Calu3 (cell line): ENCODE measurements at places on chromosomes 13 and 19. TPM values are rescaled to one million over a fixed set of nuclear protein-coding genes. Genes with fewer than 3 reads are reported as not detected.

Gene LIM2
- total RNA-seq, result not detected in 2 replicates

Gene CPAMD8
- 5.7 and 5.8 TPM in 2 replicates for total RNA-seq

Gene CACNG6
- 137 and 144 TPM in 2 replicates for total RNA-seq

Gene TJP3
- 84.8 and 111 TPM in 2 replicates for total RNA-seq

Gene NLRP9
- not detected in 2 replicates for total RNA-seq

Gene NBEA
- 18.0 and 21.4 TPM in 2 replicates for total RNA-seq

Gene KRTDAP
- total RNA-seq, result not detected in 2 replicates

Gene C19orf85
- not detected in 2 replicates for total RNA-seq

Gene FSD1
- total RNA-seq, result 1.2 and 1.9 TPM in 2 replicates

Gene ADM5
- total RNA-seq, result 17.0 and 18.5 TPM in 2 replicates

Gene GADD45GIP1
- 20.0 and 21.6 TPM in 2 replicates for total RNA-seq

Gene PRKCG
- 45.4 and 59.6 TPM in 2 replicates for total RNA-seq

Gene CYP4F12
- 3.8 and 8.8 TPM in 2 replicates for total RNA-seq

Gene IL27RA
- total RNA-seq, result 7.0 and 7.4 TPM in 2 replicates

Gene EHD2
- 52.3 and 71.5 TPM in 2 replicates for total RNA-seq

Gene SIGLEC12
- total RNA-seq, result not detected in 2 replicates

Gene ETHE1
- 44.8 and 48.4 TPM in 2 replicates for total RNA-seq

Gene ZNF577
- total RNA-seq, result 15.0 and 16.1 TPM in 2 replicates

Gene NKPD1
- 0.64 TPM in 2 replicates for total RNA-seq

Gene PEG3
- 0.09 TPM in 1 of 2 replicates, not detected in the other for total RNA-seq

Gene ENOX1
- 1.2 and 1.5 TPM in 2 replicates for total RNA-seq

Gene ZNF729
- not detected in 2 replicates for total RNA-seq

Gene ELSPBP1
- not detected in 2 replicates for total RNA-seq

Gene ZNF813
- not detected in 2 replicates for total RNA-seq

Gene PSG2
- not detected in 2 replicates for total RNA-seq

Gene SLC7A10
- not detected in 2 replicates for total RNA-seq

Gene FUT2
- 8.7 and 10.4 TPM in 2 replicates for total RNA-seq

Gene TFDP1
- 31.4 and 33.9 TPM in 2 replicates for total RNA-seq

Gene CYP2A6
- total RNA-seq, result not detected in 2 replicates

Gene PSG7
- not detected in 2 replicates for total RNA-seq

Gene F2RL3
- total RNA-seq, result not detected in 2 replicates

Gene DAND5
- total RNA-seq, result 0.21 and 0.47 TPM in 2 replicates

Gene RGL3
- 83.1 and 84.1 TPM in 2 replicates for total RNA-seq

Gene SIGLEC14
- total RNA-seq, result not detected in 2 replicates

Gene OVOL3
- total RNA-seq, result not detected in 2 replicates

Gene CLEC17A
- not detected in 2 replicates for total RNA-seq

Gene KLHL1
- not detected in 2 replicates for total RNA-seq

Gene FBXL3
- total RNA-seq, result 8.8 and 10.9 TPM in 2 replicates

Gene ZNF208
- total RNA-seq, result not detected in 2 replicates

Gene ZNF728
- total RNA-seq, result not detected in 2 replicates

Gene LILRB2
- not detected in 2 replicates for total RNA-seq

Gene KLK3
- not detected in 2 replicates for total RNA-seq

Gene CXCL17
- total RNA-seq, result 3.8 and 4.0 TPM in 2 replicates

Gene C3
- 517 and 658 TPM in 2 replicates for total RNA-seq

Gene EFNB2
- 14.3 and 16.9 TPM in 2 replicates for total RNA-seq

Gene ARRDC5
- total RNA-seq, result not detected in 2 replicates

Gene MAMSTR
- 1.7 TPM in 2 replicates for total RNA-seq

Gene SACS
- 11.6 and 11.7 TPM in 2 replicates for total RNA-seq

Gene SLC7A9
- total RNA-seq, result 0.64 and 1.3 TPM in 2 replicates

Gene ZNF490
- 5.4 and 6.3 TPM in 2 replicates for total RNA-seq

Gene IGSF23
- total RNA-seq, result not detected in 2 replicates

Gene ANGPTL8
- total RNA-seq, result not detected in 2 replicates

Gene ZNF443
- 7.5 and 8.6 TPM in 2 replicates for total RNA-seq

Gene KIR3DL1
- total RNA-seq, result not detected in 2 replicates

Gene CEACAM8
- total RNA-seq, result not detected in 2 replicates

Gene ERICH4
- not detected in 2 replicates for total RNA-seq
